ENCODE measurements at places on chromosomes 1 and 21.
A peak's percentile ranks its signal among the peaks of the same experiment; 100 is the strongest.

- no peak for DNase-seq
Observed at GRCh38 chr1:224739303-224739996, 123.3 kb downstream of the CNIH3 start.

- DNase-seq: no peak
Observed at GRCh38 chr1:20114021-20114648, 5.2 kb downstream of the PLA2G2D start.

DNA sequence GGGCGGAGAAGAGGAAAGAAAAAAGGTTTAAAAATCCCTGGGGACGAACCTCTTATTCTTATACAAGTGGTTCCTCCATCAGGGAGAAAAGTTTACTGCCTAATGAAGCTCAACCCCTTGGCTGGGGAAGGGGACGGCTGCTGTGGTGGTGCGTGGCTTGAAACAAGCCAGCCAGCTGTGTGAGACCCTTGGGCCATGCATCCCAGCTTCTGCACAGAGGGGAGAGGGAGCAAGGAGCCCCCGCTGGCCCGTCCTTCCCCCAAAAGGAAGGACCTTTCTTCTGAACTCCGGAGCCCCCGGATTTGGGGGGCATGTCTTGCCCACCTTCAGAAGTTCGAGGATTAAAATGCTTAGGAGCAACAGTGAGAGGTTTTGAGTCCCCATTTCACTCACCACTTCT, 67.3 kb downstream of the STUM start:
- no peak for DNase-seq

DNA sequence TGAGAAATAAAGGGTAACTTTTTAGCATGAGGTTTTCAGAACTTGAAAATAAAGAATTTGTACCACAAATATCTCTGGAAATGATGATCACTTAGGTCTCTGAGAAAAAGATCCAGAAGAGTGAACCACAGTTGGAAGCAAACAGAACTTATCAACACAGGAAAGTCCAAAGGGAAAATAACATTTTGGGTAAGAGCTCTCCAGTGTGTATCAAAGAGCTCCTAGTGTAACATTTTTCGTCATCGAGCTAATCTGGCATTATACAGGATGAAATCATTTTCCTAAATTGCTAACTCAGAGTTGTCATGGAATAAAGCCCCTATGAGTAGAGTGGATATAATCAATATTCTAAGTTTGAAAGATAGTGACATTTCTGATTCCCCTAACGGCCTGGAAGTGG, 104.0 kb downstream of the LMO4 start:
- DNase-seq: no peak

DNA sequence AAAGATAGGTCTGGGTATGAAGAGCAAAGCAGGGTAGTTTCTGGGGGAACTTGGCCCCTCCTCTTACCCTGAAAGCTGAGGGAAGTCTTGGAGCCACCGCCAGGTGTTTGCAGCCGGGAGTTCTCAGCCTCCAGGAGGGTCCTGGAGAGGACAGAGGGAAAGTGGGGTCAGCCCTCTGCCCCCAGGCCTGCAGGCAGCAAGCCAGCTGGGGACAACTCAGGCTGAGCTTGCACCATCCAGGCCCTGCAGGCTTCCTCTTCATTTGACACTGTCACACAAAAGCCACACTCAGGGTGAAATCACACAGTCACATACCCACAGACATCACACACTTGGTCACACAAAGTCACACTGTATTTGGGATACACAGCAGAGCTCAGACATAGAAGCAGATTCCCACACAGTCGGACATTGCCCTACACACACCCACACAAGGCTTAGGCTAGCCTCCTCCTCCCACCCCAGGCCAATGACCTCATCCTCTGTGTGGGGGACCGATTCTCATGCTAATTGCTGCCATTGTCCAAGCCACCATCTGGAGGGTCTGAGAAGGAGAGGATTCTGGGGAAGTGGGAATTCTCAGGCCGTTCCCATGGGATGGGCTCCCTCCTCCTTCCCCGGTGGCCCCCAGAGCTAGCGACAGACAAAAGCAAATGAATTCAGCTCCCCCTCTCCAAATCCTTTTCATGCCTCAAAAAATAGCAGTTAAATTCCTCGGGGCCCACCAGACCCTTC, 3.7 kb downstream of the NES start:
- DNase-seq: no peak

- no peak for DNase-seq
Observed at GRCh38 chr1:53847980-53848379, 9.9 kb upstream of the NDC1 start.

DNA sequence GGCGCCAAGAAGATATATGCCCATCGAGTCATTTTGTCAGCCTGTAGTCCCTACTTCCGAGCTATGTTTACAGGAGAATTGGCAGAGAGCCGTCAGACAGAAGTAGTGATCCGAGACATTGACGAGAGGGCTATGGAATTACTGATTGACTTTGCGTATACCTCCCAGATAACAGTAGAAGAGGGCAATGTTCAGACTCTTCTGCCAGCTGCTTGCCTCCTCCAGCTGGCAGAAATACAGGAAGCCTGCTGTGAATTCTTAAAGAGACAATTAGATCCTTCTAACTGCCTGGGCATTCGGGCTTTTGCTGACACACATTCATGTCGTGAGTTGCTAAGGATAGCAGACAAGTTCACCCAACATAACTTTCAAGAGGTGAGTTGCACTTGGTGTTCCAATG, 19.1 kb downstream of the KLHL20 start:
- DNase-seq: no peak

GRCh38 chr1:182080955-182081582, 19.6 kb upstream of the ZNF648 start:
- DNase-seq: no peak

GRCh38 chr1:48560577-48560976, 88.6 kb upstream of the SPATA6 start:
- no peak for DNase-seq

- no peak for DNase-seq
Observed at GRCh38 chr1:115969509-115969908, 6.8 kb upstream of the SLC22A15 start.

- no peak for DNase-seq
Observed at GRCh38 chr1:208028526-208028925, 117.6 kb upstream of the CD34 start.

- DNase-seq: no peak
Observed at GRCh38 chr1:119380304-119380703, 11.7 kb downstream of the HAO2 start.

DNA sequence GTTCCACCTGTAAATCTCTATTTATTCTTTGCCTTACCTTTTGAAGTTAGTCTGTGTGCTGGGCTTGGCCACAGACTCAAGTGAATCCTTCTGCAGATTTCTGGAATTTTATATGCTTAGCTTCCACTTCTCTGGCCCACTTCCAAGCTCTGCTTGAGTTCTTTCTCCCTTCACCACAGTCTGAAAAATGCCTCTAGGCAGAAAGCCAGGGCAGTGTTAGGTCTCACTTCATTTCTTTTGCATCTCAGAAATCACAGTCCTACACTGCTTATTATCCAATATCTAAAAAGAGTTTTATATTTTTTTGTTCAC, 48.9 kb downstream of the INKA2 start:
- no peak for DNase-seq

- DNase-seq: no peak
Observed at GRCh38 chr1:18922319-18922726, 20.0 kb upstream of the ALDH4A1 start.

DNA sequence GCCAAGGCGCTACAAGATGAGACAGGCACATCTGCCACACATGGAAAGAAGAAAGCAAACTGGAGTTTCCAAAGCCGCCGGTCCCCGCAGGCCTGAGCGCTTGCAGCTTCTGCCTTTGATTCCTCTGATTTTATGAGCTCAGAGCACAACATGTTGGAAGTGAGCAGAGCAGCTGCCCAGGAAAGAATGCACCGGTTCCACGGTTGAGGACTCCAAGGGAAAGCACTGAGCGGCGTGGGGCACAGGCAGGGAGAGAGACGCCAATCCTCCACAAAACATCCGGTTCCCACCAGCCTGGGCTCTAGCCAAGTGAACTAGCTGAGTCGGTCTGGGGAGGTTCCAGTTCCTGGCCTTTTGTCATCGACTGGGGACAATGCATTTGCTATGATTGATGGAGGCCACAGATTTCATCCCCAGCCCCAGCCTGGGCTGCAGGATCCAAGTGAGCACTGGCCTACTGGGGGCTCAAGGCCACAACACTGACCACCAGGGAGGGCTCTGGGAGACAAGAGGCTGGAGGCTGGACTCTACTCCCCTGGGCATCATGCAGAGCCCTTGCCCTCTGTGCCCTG, 253.1 kb upstream of the IRF2BP2 start:
- no peak for DNase-seq

DNA sequence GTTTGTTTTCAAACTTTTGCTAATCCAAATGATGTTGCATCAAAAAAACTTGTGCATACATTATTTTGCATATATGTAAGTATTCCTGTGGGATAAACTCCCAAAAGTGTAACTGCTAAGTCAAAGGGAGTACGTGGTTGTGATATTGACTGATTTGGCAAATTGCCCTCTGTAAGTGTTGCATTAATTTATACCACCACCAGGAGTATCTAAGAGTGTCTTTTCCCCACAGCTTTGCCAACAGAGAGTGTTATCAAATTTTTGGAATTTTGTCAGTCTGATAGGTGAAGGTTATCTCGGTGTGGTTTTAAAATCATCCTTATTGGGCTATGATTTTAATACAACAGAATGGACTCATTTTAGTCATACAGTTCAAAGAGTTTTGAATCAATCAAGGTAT, 30.1 kb upstream of the PARP1 start:
- DNase-seq: no peak

GRCh38 chr1:180265871-180266270, 35.8 kb downstream of the LHX4 start:
- peak; percentile 11 for DNase-seq
